ENCODE measurements at places on chromosomes 6 and 20.
A peak's percentile ranks its signal among the peaks of the same experiment; 100 is the strongest.

DNA sequence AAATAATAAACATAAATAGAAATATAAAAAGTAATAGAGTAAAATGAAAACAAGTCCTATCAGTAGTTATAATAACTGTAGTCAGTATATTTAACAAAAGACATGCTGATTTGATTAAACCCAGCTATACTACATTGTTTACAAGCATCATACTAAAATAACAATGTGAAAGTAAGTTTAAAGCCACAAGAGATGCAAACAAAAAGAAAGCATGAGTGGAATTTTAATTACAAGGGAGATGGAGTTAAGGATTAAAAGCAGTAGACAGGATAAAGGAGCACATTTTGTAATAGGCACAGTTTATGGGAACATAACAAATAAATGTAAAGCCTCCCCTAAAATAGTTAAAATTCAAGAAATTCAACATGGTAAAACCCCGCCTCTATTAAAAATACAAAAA lies 41.5 kb downstream of the SENP6 start:
- ATAC-seq = peak; percentile 59

DNA sequence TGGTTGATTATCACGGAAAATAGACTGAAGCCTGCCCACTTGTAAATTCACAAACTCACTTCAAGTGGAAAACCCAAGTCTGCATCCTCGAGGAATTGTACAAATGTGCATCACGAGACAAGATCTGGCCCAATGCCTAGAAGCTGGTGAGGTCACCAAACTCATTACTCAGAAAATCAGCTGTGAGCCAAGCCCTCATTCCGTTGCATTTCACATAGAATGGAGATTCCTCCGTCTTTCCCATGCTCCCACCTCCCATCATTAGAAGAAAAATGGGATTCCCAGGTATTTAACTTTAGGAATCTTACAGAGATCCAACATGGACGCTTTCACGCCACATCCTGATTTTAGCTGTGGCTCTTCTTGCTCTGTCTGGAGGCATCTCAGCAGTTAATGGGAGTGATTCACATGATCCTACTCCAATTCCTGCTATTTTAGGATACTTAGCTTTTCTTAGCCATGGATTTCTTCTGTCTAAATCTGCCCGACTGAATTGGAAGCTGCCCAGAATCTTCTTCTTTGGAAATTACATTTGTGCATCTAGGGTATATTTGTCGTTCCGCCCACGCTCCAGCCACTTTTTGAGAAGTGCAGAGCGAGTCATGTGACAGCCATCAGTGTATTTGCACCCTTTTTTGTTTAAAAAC lies 68.7 kb upstream of the STMND1 start:
- ATAC-seq = peak; percentile 87

GRCh38 chr6:109381061-109381746 lies 1.1 kb downstream of the CD164 start:
- ATAC-seq = no peak

DNA sequence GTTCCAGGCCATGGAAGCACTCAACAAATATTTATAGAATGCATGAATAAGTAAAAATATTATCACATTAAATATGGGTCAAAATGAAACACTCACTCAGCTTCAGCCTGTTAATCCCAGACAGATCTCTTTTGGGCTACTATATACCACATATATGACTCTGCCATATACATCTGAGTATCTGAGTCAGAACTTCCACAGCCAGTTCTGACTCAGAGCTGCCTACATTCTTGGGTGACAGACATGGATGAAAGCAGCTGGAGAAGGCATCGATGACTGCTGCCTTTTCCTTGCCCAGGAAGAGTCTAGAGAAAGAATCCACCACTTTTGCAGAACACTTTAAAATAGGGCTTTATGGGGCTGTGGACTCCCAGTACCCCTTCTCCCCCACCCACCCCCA lies 11.5 kb upstream of the PDYN start:
- ATAC-seq = no peak

- no peak for ATAC-seq
Measured at GRCh38 chr6:25944688-25945574, 14.4 kb upstream of the SLC17A2 start.

DNA sequence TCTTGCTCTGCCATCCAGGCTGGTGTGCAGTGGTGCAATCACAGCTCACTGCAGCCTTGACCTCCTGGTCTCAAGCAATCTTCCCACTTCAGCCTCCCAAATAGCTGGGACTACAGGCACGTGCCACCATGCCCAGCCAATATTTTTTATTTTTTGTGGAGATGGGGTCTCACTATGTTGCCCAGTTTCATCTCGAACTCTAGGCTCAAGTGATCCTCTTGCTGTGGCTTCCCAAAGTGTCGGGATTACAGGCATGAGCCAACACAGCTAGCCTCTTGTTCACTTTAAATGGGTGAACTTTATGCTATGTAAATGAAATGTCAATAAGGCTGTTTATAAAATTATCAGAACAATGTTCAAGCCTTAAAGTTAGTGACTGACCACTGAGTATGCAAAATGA lies 37.1 kb downstream of the SAMD3 start:
- ATAC-seq = no peak

DNA sequence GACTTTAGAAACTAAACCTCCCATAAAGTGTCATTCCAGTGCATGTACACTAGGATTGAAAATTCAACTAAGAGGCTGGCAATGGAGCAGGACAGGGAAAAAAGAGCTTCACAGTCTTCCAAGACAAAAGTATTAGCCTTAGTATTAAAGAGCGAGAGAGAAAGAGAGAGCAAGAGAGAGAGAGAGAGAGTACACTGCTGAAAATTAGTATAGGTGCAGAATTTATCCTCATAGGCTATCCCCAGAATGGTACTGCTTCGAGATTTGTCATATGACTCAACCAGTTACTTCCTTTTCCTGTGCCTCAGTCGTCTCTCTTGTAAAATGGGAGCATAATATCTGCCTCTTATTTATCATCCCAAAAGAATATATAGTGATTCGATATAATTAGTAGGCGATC lies 543.2 kb upstream of the JARID2 start:
- ATAC-seq = no peak

Measured in SK-N-SH treated with all-trans-retinoic acid at 6 μM for 48 hours (cell line).